ENCODE measurements at places on chromosomes 7 and 10.

GRCh38 chr10:96992721-96993120 lies 160.6 kb downstream of the LCOR start:
- no peak for DNase-seq

DNA sequence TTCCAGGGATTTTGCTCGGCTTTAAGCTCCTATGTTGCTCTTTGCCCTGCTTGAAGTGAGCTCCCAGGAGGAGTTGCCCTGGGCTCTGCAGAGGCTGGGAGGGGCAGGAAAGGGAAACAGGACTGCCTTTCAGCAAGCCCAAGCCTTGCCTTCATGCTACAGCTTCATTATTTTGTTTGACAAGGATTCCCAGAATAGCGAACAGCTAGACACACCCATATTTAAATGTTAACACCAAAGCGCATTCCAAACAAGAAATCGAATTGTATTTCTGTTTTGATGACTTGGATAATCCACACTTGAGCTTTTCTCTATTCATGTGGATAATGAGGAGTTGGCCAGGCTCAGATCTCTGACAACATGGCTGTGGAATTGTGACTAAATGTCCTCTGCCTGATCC lies 6.3 kb downstream of the KIAA1217 start:
- DNase-seq = no peak

DNA sequence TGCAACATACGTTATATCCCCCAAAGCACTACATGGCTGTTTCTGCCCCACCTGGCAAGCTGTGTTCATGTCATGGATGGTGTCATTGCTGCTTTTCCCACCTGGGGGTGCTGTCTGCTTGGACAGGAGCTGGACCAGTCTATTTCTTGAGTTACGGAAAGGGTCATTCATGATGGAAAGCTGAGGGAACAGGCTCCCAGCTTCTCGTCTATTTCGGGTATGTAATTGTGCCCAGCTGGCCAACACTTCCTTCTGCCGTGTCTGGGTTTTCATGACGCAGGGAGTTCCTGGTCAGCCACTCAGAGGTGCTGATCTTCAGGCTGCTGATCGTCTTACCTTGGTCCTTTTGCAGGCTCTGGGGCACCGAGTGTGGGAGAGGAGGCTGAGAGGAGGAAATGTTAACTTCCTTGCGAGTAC lies 8.6 kb downstream of the BTBD16 start:
- DNase-seq = no peak

DNA sequence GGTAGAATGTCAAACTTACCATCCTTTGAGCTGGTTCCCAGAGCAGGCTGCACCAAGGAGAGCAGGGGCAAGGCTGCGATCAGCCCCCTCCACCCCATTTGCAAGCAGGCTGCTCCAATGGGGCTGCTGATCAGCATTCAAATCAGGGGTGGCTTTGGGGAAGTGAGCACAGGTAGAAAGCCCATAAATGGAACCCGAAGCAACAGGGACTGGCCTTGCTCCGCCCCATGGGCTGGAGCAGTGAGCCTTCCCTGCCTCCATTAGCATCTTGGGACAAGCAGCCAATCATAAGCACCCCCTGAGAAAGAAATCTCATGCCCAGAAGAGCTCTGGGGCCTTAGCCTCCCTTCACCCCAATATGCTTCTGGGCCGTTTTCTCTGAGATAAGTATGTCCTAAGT lies 4.0 kb upstream of the PKD1L1 start:
- DNase-seq = no peak

GRCh38 chr10:121288864-121289661 lies 309.2 kb downstream of the FGFR2 start:
- no peak for DNase-seq

- no peak for DNase-seq
Observed at GRCh38 chr10:9807846-9808245, 1209.8 kb upstream of the CELF2 start.
